ENCODE measurements at places on chromosomes 7 and 10.

GRCh38 chr10:132383101-132383500, 13.9 kb upstream of the PWWP2B start:
- DNase-seq, result no peak

DNA sequence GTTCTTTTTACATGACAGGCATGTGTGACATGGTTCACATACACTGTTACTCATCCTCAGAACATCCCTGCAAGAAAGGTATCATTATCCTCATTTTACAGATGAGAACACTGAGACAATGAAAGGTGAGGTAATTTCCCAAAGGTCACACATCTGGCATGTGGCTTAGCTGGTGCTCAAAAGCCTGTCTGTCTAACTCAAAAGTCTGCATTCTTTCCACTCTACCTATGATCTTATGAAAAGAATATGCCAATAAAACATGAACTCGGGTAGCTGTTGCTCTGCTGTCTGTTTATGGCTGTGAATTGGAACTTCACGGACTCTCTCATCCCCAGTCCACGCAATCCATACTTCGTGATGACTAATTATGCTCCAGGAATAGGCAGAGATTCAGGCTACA, 79.0 kb upstream of the ODAD2 start:
- DNase-seq, result no peak

DNA sequence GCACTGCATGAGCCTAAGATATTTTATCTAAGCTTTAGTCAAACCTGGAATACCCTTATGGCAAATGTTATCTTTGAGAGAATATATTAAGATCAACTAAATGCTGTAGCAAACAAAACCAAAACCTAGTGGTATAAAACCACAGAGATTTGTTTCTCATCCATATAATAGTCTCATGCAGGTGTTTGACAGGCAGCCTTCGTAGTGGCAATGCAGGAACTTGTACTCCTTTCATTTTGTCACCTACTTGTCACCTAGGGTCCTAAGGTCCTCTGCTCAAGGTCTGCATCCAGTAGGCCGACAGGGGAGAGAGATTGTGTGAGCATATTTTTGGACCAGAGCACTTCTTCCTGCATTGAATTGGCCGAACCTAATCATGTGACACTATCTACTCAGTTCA, 352.6 kb downstream of the GPR37 start:
- DNase-seq, result no peak

DNA sequence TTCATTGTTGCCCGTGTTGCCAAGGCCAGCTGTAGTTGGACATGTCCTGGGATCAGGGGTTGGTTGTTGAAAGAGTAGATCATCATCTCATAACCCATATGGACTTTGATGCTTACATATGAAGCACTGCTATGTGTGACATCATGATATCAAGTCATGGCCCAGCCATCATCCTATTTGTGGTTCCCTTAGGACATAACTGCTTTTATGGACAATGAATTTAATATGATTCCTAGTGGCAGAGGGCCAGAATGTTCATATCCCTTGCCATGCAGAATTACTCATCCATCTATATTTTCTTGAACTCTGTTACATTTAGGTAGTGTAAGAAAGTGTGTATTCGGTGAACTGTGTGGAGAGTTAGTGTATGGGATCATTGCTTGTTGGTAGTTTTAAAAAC, 343.9 kb upstream of the LRGUK start:
- DNase-seq, result no peak

DNA sequence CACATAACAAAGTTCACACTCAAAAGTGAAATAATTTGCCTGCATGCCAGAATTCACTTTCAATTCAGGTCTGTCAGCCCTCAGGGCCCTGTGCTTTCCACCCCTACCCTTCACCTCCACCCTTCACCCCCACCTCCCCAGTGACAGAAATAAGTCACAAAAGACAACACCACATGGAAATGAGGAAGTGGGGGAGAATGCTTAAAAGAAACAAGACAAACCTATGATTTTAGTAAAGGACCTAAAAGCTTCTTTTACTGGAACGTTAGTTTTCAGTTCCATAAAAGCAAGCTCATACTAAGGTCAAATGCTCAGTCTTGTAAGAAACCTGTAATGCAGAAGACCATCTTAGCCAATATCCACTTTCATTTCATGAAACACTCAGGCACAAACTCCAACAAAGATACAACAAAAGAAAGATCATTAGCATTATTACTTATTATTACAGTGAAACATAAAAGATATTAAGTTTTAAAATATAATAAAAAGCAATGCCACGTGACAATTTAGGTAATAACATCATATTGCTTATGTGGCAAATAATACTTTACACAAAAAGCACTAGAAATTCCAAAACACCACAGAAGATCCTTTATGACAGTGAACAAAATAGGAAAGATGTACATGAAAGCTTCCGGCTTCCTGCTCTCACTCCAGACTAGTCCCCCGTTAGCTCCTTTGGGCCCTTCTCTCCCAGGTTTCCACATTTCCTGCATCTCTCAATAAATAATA, 112.1 kb downstream of the LMBR1 start:
- no peak for DNase-seq

DNA sequence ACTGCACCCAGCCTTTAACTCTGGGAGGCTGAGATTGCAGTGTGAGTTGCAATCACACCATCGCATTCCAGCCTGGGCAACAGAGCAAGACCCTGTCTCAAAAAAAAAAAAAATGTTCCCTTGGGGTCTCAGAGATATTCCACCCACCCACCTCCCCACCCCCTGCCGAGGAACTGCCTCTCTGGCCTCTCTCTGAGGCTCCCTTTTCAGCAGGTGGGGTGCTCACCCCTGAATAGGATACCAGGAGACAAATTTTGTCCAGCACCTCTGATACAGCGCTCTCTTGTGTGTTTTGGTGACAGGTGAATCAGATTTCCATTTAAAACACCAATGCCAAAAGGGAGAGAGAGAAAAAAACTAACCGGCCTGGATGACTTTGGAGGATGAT, 92.6 kb upstream of the KIF5B start:
- DNase-seq, result no peak

GRCh38 chr10:29245476-29245875, 43.4 kb upstream of the LYZL1 start:
- no peak for DNase-seq

- DNase-seq, result no peak
Observed at GRCh38 chr7:155842496-155843265, 30.4 kb upstream of the SHH start.

- DNase-seq, result no peak
Observed at GRCh38 chr7:128194533-128195282, 46.4 kb upstream of the LEP start.

- no peak for DNase-seq
Observed at GRCh38 chr7:115293628-115294240, 371.8 kb downstream of the MDFIC start.

GRCh38 chr10:131166486-131166885, 145.0 kb downstream of the TCERG1L start:
- DNase-seq, result no peak

GRCh38 chr7:11170863-11171568, 197.3 kb downstream of the PHF14 start:
- no peak for DNase-seq

DNA sequence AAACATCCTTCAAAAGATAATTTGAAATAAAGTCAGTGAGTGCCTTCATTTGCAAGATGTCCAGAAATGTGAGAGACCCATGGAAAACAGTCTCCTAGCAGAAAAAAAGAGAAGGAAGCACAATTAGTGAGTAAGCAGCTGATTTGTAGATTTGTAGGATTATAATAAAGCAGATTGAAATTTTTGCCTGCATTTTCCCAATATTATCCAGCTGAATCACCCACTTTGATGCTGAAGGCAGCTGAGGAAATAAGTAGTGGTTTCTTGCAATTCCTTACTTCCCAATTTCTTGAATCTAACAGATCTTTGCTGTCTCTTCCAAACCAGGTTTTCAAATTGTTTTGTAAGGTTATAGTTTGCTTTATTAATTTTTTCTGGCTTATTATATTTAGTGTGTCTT, 181.4 kb downstream of the GNAT3 start:
- no peak for DNase-seq

GRCh38 chr10:67607472-67607871, 88.5 kb downstream of the CTNNA3 start:
- DNase-seq, result no peak

GRCh38 chr7:116528008-116528789, 3.4 kb downstream of the CAV1 start:
- DNase-seq, result no peak

DNA sequence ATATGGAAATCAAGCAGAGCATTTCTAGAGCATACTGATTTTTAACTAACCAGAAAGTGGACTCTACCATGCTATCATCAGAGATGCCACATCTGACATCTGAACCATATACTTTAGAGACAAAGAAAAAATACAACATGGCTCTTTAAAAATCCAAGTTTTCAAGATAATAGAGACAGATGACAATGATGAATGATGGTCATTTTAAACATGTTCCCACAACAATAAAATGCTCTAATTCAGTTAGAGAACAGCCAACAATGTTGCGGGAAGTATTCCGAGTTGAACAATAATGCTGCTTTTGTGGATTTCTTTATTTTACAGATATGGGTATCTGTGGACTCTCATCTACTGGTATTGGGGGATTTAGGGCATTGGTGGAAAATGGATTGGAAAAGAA, 52.8 kb downstream of the PRTFDC1 start:
- DNase-seq, result no peak

- no peak for DNase-seq
Observed at GRCh38 chr10:114548662-114549061, 109.4 kb downstream of the ABLIM1 start.

DNA sequence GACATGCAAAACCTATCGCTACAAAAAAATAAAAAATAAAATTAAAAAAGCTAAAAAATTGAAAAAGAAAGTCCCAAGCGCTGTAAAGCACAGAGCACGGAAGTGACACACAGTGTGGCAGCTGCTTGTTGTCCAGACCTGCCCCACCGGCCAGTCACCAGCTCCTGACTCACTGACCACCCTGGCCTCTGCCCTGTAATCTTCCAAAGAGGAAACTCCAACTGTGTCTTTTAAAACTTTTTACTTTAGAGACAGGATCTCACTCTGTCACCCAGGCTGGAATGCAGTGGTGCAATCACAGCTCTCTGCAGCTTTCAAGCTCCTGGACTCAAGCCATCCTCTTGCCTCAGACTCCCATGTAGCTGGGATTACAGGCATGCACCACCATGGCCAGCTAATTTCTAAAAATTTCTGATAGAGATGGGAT, 23.6 kb downstream of the GNA12 start:
- DNase-seq, result no peak

GRCh38 chr10:86922553-86922961, 34.9 kb downstream of the MMRN2 start:
- DNase-seq, result no peak

GRCh38 chr7:159024280-159024951, 120.3 kb downstream of the VIPR2 start:
- DNase-seq, result no peak

- no peak for DNase-seq
Observed at GRCh38 chr7:28419716-28420115, 7.4 kb downstream of the CREB5 start.

GRCh38 chr10:9921544-9921943, 1096.1 kb upstream of the CELF2 start:
- DNase-seq, result no peak

DNA sequence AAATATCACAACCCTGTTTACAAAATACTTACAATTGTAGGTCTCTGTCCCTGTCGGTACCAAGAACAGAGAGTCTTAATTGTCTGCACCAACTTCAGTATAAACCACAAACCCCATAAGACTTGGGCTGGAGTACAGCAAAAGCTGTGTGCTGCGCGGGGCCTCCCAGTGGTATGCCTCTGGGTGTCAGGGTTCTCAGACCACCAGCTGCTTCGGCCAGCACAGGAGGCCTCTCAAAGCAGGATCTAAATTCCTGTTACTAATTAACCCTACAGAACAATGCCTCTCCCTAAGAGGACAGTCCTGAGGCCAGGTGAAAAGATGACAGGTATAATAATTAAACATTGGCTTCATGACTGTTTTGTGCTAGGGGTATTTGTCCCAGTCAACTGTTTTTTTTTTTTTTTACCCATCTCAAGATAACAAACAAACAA, 957 bp upstream of the SVIL start:
- no peak for DNase-seq

All from renal cortex interstitium (tissue), 15 donors.